ENCODE measurements at places on chromosomes 13 and 19.

DNA sequence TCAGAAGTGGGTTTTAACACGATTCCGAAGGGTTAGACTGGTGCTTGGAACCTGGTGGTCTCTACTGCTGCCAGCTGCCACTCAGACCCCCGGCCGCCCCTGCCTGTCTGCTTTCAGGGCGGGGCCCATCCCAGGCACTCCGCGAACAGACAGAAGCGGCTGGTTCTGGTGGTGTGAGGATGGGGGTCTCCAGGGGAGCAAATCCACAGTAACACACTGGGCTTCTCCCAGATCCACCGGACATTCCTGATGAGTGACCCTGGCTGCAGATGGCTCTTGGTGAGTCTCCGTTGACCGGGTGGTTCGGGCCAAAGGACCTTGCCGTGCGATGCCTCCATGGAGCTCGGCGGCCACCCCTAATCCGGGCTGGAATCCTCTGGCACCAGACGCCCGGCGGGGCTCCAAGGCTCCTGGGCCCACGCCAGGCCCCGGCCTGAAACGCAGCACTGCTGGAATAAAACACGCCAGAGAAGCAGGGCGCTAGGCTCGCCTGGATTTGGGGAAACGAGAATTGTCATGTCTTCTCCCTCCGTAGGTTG lies 2.1 kb upstream of the PTBP1 start:
- no peak for DNase-seq

DNA sequence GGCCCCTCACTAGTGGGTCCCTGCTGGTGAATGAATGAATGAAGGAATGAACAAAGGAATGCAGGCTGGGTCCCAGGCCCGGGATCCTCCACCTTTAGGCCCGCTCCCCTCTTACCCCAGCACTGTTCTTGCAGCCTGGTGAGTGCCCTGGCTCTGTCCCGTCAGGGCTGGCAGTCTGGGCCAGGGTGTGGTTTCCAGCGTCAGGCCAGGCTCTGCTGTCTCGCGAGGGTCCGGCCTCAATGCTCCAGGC lies 317 bp downstream of the LYL1 start:
- no peak for DNase-seq

- DNase-seq: no peak
Observed at GRCh38 chr13:47249266-47249665, 352.4 kb upstream of the HTR2A start.

DNA sequence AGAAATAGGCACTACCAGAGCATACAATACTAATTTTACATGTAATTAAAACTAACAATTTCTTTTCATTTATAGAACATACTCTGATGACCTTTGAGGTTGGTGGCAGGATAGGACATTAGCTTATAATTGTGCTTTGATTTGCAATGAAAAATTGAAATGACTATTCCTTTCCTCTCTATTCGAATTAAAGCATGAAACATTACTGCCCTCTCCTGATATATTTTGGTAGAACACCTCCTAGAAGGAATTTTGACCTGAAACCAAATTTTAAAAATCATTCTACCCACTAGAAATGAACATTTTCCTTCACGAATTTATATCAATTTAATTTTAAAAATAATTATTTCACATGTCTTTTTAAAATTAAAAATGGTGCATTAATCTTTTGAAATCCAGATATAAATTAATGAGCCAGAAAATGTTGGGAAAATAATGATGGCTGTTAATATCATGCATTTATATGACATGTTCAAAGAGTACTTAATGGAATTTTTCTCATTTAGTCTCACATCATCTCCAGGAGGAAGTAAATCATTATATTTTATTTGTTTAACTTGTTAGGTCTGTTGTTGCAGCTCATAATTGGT lies 556.3 kb upstream of the ARGLU1 start:
- DNase-seq: no peak

GRCh38 chr13:27201661-27202060 lies 30.1 kb upstream of the USP12 start:
- no peak for DNase-seq

GRCh38 chr13:102999499-102999898 lies 66.7 kb downstream of the SLC10A2 start:
- no peak for DNase-seq

- no peak for DNase-seq
Observed at GRCh38 chr13:38141792-38142191, 207.9 kb upstream of the UFM1 start.

GRCh38 chr13:113152984-113153809 lies 5.3 kb upstream of the PROZ start:
- DNase-seq: no peak

DNA sequence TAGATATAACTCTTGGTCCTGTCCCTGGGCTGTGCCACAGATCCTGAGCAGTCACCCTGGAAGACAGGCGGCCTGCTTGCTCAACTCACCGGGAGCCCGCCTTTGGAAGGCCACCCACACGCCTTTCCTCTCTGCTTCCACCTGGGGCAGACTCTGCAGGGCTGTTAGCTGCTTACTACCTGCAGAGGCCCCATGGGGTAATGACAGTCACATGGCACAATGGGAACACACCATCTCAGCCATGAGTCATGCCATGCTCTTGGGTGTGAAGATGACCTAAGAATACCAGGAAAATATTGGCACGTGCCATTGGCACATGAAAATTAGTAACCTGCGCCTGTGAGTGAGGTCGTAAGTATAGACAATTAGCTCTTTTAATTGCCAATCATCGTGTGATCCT lies 108.6 kb downstream of the COL4A2 start:
- DNase-seq: no peak

DNA sequence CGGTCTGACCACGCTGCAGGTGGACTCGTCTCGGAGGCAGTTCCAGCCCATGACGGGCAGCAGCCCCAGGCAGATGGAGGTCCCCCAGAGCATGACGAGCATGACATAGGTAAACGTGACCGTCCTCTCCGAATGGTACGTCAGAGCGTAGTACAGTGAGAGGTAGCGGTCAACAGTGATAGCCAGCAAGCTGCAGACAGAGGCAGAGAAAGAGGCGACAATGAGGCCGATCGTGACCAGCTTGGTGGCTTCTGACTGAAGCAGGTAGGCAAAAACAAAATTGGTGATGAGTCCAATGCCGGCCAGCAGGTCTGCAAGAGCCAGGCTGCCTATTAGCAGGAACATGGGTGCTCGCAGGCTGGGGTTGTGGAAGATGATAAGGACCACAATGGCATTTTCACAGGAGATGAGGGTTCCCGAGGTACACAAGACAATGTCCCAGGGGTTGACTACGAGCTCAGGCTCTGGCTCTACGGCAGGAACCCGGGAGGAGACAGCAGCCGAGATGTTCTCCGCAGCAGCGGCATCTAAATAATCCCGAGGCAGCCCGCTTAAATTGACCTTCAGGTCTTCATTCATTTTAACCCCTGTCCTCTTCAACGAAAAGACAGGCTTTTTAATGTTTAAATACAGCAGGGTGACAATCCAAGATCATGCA lies 1.2 kb downstream of the GPR12 start:
- DNase-seq: no peak

- DNase-seq: peak; percentile 24
Observed at GRCh38 chr19:54448040-54448773, 792 bp upstream of the LENG8 start.

- DNase-seq: no peak
Observed at GRCh38 chr13:110528371-110528770, 33.2 kb downstream of the RAB20 start.

GRCh38 chr13:24122569-24122968 lies 38.0 kb upstream of the SPATA13 start:
- no peak for DNase-seq

GRCh38 chr19:1501200-1501595 lies 10.2 kb downstream of the REEP6 start:
- no peak for DNase-seq

DNA sequence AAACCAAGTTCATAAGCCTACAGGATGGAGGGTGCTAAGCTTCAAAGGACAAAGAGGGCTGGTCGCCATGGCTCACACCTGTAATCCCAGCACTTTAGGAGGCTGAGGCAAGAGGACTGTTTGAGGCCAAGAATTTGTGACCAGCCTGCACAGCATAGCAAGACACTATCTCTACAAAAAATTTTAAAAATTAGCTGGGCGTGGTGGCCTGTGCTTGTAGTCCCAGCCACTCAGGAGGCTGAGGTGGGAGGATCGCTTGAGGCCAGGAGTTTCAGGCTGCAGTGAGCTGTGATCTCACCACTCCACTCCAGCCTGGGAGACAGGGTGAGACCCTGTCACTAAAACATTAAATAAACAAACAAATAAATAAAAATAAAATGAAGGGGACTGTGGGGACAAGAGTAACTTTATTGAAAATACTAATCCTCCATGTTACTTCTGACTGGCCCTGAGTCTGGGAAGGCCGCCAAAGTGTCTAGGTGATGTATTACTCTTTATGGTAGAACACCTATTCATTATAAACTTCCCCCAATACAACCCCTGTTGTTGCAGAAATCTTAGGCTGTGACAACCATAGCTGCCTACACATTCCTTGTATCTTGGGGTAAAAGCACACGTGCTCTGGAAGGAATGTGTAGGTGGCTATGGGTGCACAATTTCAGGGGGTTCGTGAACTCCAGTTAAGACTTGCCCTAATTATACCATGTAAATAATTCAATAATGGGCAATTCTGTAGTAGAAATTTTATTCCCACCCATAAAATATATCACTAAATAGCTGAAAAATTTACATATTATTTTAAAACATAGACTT lies 14.6 kb upstream of the URAD start:
- DNase-seq: no peak

DNA sequence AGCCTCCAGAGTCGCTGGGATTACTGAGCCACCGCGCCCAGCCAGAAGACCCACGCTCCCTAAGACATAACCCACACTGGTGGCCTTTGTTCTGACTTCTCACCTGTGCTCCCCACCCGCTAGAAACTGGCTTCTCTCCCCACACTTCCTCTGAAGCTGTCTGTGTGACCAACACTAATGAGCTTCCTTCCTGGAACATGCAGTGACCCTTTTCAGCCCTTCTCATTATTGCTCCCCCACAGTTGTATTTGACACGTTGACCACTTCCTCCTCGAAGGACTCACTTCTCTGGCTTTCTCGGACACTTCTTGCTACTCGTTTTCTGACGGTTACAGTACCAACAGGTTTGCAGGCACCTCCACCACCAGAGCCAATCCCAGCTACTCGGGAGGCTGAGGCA lies 10.9 kb downstream of the NCR1 start:
- no peak for DNase-seq

DNA sequence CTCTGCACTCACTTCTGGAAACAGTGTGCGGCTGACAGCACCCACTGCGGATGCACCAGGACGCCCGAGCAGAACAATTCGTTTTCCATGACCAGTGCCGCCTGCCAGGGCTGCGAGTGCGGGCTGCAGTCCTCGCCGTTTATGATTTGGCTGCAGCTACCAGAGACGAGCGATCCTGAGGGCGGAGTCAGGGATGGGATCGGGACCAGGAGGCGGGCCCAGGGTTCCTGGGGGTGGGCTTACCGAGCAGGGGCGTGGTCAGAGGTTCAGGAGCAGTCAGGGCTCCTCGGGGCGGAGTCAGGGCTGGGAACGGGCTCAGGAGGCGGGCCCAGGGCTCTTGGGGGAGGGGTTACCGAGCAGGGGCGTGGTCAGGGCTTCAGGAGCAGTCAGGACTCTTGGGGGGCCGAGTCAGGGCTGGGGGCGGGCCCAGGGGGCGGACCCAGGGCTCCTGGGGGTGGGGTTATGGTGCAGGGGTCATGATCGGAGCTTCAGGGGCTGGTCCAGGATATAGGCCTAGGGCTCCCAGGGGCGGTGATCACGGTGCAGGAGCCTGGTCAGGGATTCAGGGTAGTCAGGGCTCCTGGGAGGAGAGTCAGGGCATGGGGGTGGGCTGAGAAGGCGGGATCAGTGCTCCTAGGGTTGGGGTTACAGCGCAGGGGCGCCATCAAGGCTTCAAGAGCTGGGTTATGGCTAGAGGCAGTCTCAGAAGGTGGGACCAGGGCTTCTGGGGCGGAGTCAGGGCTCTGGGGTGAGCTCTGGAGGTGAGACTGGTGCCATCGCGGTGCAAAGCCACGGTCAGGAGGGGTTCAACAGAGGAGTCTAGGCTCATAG lies 1.7 kb downstream of the KLK4 start:
- no peak for DNase-seq

- no peak for DNase-seq
Observed at GRCh38 chr13:38463048-38463447, 113.4 kb downstream of the UFM1 start.

DNA sequence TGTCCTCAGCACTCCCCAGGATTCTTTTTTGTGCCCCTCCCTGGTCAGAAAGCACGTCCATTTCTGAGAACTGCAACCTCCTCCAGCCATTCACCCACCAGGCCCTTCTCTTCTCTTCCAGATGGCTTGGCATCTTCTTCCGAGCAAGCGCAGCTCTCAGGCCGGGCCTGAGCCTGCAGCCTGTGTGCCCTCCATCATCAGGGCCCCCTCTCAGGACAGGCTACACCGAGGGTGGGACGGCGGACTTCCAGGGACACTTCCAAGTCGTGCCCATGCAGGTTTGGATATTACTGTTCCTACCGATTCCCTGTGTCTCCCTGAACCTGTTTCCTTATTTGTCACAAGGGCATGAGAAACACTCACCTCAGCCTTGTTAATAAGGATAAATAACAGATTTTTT lies 28.4 kb downstream of the SOX1 start:
- DNase-seq: no peak

Data from activated T-helper 1 cell treated with anti-CD3 and anti-CD28 coated beads, Interleukin-2, amount 50 U/mL, for 16 hours (primary cell).